ENCODE measurements at places on chromosomes 5 and 9.
A peak's percentile ranks its signal among the peaks of the same experiment; 100 is the strongest.

DNA sequence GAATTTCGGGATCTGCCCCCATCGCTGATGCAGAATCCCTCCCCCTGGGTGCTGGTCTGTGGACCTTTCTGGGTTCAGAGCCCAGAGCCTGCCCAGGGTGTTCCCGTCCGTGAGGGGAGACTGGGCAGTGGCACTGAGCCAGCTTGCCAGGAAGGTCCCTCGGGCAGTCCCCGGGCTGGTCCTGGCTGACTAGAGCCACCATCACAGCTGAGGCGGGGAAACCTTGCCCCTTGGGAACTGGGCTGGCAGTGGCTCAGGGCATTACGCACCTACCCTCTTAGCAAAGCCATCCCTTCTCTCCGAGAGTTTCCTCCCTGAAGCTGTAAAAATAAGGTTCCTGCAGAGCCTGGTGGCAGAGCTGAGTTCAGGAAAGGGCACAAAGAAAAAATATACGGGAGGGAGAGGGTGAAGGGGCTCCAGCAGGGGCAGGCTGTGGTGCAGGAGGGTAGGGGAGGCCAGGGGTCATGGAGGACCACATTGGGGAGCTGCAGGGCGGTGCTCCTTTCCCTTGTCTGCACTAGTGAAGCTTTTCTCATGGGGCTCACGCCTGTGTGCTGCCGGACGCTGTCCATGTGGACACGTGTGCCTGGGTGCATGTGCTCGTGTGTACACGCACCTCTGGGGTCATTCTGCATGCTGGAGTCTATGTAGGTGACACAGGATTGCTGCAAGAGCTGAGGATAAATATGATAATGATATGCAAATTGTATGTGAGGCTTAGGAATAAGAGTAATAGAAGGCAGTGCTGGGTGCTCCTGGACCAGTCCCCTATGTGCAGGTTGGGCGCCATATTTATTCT, 118.9 kb downstream of the LHX2 start:
- DNase-seq: no peak

GRCh38 chr5:68000805-68001204, 214.8 kb upstream of the PIK3R1 start:
- no peak for DNase-seq

DNA sequence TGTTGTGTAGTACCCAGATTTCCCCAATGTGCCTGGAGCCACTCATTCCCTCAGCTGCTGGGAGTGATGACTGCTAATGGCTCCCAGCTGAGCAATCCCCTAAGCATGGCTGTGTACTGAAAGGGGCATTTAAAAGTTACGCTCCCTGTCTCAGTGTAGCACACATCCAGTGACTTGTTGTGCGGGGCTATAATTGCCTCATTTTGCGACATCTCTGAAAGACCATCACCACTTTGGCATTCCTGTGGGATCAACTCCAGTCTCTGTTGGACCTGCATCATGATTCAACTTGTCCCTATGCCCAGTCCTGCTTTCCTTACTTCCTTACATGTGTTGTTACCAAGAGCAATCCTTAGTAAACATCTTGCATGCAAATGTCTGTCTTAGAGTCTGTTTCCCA, 201.2 kb upstream of the MPDZ start:
- no peak for DNase-seq

DNA sequence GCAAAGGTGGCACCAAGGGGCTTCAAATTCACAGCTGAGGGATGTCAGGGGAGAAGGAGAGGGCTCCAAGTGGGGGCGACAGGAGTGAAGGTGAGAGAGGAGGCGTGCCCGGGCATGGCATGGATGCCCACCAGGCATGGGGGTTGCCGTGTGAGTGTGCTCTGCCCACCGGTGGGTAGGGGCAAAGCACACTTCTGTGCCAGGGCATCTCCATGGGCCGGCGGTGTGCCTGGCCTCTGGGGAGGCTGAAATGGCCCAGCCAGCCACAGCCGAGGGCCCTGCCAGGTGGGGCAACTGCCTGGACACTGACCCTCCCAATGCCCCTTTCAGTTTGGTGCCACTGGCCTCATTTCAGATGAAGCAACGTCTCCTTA, 14.0 kb upstream of the RNU6ATAC start:
- DNase-seq: no peak

GRCh38 chr5:126613941-126614592, 13.3 kb downstream of the PHAX start:
- DNase-seq: no peak

- no peak for DNase-seq
These were observed 28.3 kb downstream of the CCDC69 start for GRCh38 chr5:151195622-151196021.

- DNase-seq: no peak
These were observed 64.6 kb downstream of the GABRB2 start for GRCh38 chr5:161481922-161482321.

GRCh38 chr9:130292106-130292505, 26.5 kb downstream of the HMCN2 start:
- DNase-seq: no peak

DNA sequence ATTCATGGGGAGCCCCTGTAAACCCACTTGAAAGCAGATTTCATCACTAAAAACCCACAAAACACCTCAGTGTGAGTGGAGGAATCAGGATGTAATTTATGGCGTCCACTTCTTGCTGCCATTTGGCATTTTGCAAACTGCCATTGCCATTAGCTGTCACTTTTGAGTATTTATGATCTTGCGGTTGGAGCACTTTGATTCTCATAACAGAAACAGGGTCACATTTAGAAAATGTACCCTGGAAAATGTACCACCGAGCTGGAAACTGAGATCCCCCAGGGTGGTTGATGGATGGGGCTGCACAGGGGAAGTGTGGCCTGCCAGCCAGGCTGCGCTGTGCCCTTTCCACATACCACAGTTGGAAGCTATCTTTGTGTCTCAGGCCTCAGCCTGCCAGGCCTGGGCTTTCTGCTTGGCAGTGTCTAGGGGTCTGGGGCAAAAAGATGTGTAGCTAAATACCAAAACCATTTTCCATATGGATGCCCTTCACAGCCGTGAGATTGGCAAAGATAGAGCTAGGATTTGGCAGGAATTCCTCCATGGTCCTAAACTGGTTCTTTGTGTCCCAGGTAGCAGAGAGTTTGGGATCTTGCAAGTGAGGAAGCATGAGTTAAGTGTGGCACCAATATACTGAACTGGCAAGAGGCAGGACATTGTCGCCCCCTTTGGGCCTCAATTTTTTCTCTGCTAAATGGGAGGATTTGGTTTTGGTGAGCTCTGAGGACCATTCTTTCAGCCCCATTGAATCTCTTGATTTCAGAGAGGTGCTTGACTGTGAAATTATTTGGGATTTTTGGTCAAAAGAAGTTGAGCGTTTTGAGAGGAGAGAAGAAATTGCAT, 46.2 kb downstream of the GALNT10 start:
- no peak for DNase-seq

DNA sequence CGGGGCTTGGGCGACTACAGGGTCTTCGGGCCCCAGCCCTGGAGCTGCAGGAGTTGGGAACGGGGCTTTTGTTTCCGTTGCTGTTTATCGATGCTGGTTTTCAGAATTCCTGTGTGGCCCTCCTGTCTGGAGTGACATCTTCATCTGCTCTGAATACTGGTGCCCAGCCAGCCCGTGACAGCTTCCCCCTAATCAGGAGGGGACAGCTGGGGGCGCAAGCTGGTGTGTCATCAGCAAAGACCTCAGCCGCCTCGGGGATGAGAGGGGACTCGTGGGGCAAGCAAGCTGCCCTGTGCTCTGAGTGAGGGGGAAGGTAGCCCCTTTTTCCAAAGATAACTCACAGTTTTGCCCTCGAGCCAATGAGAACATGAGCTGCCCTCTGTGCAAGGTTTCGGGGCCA, 110.7 kb downstream of the RXRA start:
- DNase-seq: no peak

- DNase-seq: no peak
These were observed 71.0 kb upstream of the FCN1 start for GRCh38 chr9:134988706-134989105.

- DNase-seq: no peak
These were observed 25.0 kb upstream of the F2R start for GRCh38 chr5:76690704-76691466.

- peak; percentile 90 for DNase-seq
These were observed 158.6 kb upstream of the CD180 start for GRCh38 chr5:67355120-67355713.

DNA sequence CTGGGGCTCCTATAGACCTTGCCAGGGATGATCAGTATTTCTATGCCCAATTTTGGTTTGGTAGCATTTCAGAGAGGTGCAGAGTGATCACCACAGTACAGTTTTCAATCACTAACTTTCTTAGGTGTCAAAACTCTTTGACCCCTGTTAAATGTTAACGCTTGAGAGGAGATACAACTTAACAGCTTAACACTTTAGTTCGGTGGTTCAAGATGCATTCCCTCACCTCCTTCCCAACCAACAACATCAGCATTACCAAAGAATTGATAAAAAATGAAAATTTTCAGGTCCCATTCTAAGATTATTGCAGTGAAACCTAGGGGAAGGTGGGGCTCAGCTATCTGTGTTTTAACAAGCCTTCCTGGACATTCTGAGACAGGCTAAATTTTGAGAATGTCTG, 16.2 kb downstream of the ALDH1A1 start:
- no peak for DNase-seq

DNA sequence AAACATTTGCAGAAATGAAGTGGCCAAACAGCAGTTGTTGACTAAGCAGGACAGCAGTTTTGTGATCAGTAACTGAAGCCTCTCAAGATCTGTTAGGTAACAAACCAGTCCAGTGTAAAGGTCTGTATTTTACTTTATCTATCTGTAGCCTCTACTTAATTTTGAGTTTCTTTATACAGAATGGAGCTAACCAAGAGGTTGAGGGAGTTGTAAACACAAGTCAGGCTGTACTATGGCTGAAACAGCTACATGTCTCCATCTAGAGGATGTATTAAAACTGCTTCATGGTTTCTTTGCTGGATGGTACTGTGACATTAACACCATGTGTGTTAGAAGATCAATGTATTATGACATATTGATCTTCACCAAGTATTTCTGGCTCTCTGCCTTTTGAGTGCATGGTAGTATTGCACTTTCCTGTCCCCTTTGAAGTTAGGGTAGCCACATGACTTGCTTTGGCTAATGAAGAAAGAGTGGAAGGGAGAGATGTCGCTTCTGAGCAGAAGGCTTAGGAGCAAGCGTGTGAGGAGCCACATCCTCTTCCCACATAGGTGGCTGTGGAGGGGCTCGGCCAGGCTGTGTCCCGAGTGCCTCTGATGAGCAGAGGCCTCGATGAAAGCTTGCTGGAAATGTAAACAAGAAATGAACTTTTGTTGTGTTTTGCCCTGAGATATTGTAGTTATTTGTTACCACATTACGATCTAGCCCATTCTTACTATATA, 105.6 kb upstream of the PCA3 start:
- DNase-seq: peak; percentile 29

GRCh38 chr5:73823508-73823925, 197.5 kb downstream of the ARHGEF28 start:
- DNase-seq: no peak

- DNase-seq: no peak
These were observed 41.9 kb upstream of the RNF38 start for GRCh38 chr9:36441966-36442365.

DNA sequence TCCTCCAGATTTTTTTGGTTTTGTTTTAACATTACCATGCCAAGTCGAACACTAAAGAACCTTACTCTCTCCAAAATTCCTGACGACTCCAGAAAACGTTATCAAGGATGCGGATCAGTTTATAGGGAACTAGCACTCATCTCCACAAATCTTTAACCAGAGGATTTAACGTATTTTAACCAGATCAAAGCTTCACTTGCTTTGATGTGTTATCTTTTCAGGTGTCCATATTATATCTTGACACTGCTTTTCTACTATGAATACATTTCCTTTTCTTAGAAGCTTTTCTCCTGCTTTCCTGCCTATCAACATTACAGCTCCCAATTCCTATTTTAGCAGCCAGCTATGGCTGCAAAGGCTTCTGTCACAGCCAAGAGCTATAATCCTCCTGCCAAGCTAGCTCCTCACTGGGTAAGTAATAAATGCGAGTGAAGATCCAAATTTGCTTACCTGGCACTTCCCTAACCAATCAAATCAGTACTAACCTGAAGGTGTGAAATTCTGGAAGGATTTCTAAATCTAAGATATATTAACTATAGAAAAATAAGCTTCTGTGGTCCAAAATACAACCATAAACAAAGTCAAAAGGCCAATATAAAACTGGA, 60.2 kb downstream of the CDC14B start:
- no peak for DNase-seq

DNA sequence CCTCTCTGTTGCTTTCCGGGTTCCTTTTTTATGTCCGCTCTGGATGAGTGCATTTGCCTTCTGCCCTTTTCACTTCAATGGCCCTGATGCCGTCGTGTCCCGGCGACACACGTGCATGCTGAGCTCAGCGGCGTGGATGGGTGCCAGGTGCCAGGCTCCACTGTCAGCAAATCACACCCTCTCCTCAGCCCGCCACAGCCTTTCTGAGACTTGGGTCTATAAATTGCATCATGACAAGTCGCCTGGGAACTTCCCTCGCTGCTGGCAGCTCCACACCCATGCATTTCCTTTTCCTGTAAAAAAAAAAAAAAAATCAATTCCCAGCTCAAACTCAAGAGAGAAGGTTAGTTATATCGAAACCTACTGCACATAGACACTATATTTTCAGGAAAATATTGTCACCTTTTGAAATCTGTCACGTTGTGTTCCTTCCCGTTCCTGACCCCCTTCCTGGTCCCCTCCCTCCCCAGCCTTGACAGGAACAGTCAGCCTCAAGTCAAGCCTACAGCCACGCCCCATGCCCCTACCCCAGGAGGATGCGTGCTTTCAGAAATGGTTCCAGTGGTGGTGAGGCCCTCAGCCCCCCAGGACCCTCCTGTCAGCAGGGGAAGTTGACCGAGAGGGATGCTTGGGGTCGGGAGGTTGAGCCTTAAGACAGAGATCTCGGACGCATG, 110.3 kb upstream of the PTCH1 start:
- DNase-seq: no peak

DNA sequence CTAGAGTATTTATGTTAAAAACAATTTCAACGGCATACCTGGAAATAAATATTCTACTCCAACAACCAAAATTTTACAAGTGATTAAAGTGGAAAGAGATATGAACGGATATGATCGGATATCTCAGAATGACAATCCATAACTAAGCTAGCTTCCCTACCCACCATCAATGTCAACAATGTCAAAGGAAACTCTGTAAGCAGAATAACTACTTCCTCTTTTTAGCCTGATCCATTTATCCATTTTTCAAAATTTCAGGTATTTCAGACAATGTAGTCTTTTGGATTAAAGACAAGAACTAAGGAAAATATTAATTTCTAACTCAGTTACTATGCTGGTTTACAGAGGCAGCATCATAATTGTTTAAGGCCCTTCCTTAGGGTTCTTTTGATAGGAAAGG, 188.7 kb downstream of the DENND1A start:
- no peak for DNase-seq

Measured in NCI-H2227 treated with DMSO at 0.1 percent for 48 hours (cell line).